ENCODE measurements at places on chromosomes 5 and 9.

DNA sequence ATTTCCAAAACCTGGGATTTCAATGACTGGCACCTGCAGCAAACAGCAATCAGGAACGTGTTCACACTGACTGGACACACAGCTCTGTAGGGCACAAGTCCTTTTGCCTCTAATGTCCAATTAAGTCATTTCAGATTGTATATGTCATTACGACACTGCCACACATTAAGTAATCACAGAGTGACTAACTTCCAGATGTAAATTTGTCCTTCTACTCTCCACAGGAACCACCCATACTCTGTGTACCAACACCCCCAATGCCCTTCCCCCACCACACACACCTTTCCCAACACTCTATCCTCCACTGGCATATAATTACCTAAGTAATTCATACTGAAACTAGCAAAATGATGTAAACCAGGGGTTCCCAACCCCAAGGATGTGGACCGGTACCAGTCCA lies 30.5 kb downstream of the LARS1 start:
- peak; percentile 6 for DNase-seq

DNA sequence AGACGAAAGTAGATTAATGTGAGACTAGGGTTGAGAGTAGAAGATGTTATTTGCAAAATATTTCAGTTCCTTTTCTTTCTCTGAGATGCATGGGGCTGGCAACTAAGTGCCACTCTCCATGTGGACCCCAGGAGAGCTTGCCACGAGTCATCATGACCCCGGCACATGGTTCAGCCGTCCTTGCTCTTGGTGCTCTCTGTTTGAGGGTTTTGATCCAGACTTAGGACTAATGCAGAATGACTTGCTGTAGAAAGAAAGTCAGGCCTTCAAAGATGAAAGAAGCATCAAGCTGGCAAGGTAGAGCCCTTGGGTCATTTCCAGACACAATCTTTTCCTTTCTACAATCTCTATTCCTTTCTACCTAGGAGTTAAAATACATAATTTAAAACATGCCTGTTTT lies 84.7 kb downstream of the RASGRF2 start:
- DNase-seq: no peak

DNA sequence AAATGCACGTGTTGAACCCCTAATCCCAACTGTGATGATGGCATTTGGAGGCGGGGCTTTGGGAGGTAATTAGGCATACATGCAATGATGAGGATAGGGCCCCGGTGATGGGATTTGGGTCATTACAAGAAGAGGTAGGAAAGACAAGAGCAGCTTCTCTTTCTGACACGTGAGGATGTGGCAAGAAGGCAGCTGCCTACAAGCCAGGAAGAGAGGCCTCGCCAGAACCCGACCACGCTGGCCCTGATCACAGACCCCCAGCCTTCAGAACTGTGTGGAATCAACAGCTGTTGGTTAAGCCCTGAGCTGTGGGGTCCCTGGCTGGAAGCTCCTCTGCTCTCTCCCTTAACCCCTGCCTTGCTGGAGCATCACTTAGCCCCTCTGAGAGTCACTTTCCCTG lies 57.5 kb downstream of the COL23A1 start:
- no peak for DNase-seq

GRCh38 chr9:32899761-32900160 lies 101.7 kb downstream of the APTX start:
- DNase-seq: no peak

- no peak for DNase-seq
Observed at GRCh38 chr5:42749020-42749419, 7.6 kb upstream of the CCDC152 start.

GRCh38 chr5:87785554-87786335 lies 373.0 kb upstream of the CCNH start:
- no peak for DNase-seq

GRCh38 chr9:8980496-8981013 lies 1181.0 kb upstream of the DMAC1 start:
- DNase-seq: no peak

DNA sequence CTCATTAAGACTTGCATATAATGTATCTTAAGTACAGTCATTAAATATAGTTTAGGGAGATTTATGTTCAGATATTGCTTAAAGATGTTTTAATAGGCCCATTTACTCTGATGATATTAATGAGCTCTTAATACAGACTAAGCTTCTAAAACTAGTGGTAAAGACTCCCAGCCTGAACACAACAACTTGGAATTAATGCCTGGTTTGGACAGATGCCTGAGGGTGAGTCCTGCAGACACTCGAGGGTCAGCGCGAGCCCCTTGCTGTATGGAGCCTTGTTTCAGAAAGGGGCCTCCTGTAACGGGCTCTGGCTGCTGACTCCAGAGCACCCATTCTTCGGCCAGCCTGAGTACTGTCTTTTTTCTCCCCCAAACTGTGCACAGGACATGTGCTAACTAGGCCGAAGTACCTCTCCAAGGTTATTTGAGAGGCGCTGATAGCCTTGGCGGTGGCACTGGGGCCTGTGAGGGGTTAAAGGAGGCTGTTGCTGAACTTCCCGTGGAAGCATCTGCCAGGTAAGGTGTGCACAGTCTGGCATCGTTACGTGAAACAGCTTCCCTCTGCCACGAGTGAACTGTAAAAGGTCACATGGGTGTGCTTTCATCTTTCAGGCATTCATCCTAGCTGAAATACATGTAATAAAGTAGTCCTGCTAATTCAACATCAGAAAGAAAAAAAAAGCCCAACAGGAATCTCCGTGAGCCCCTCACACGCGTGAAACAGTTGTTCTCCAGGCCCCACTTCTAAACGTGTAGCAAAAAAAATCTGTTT lies 113.4 kb downstream of the MVB12B start:
- DNase-seq: no peak

DNA sequence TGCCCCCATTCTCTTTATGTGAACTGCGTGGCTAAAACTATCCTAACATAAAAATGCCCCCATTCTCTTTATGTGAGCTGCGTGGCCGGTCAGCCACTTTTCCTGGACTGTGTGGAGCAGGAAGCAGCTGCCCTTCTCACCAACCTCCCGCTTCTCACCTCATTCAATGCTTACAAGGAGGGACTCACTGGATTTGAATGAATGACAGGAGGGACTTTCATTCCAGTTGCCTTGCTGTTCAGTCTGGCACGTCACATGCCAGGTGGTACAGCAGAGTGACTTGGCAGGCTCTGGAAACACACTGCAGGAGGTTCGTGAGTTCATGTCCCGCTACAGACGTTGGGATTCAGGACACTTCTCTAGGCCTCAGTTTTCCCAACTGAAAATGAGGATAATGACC lies 60.2 kb upstream of the NFIL3 start:
- no peak for DNase-seq

DNA sequence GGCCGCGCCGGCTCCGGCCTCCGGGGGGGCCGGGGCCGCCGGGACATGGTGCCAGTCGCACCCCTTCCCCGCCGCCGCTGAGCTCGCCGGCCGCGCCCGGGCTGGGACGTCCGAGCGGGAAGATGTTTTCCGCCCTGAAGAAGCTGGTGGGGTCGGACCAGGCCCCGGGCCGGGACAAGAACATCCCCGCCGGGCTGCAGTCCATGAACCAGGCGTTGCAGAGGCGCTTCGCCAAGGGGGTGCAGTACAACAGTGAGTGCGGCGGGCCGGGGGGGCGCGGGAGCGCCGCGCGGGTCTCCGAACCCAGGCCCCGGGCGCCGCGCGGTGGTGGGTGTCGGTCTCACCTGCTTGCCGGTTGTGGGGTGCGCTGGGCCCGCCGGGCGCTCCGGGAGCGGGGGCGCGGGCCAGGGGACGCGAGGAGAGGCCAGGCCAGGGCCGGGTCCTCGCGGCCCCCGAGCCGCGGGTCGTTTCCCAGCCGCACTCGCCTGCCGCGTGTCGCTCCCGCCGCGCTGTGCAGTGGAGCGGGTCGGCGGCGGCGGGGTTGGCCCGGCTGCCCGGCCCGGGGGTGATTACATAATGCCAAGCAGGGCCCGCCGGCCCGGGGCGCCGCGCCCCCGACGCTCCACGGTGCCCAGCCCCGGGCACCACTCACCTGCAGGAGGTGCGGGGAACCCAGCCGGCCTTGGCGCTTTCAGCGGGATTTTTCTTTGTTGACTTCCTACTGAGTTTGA lies 492 bp downstream of the RABL6 start:
- peak; percentile 34 for DNase-seq

DNA sequence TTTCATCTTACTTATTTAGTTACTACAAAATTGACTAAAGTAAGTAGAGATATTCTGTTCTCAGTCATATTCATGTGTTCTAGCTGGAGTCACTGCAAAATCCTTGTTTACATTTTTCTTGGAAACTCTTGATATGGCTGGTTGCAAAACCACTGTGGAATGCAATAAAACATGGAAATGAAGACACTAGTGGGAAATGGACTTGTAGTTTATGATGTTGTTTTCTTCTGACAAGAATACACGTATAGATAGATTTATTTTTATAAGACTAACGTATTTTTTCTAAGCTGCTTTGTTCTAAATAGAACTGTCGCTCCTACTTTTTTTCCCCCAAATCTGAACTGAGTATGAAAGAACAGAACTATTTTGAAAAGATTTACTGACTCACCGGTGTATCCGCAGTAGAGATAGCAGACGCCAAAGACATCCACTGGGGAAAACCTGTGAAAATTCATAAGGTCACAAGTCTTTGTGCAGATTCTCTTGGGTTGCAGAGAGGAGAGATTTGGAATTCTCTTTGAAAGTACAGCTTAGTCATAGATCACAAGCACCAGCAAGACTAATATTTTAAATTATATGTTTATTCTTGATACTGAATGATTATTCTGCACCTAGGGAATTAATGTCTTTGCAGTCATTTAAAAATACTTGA lies 119.6 kb upstream of the TAF11L2 start:
- DNase-seq: no peak

DNA sequence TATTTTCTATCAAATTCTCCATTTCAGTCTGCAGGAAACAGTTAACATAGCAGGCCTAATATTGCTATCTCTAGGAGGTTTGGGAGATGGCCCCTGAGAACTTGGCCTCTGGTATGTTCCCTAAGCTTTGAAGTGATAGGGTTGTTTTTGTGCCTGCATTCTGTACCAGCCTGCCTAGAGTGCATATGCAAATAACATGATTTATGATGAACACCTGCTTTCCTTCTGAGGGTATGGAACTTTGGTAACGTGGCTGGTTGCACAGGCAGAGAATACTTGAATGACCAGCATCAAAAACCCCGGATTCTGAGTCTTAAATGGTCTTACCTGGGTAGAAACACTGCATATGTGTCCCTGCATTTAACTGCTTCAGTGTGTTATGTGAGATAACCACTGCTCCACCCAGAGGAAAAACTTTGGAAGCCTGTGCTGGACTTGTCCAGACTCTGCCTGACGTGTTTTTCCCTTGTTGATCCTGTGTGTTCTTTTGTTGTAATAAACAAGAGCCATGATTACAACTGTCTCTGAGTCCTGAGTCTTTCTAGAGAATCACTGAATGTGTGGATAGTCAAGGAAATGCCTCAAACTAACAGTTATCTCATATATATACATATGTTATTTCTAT lies 111.3 kb upstream of the ABCA1 start:
- DNase-seq: no peak

- DNase-seq: no peak
Observed at GRCh38 chr9:115717298-115717697, 436.3 kb upstream of the PAPPA start.

DNA sequence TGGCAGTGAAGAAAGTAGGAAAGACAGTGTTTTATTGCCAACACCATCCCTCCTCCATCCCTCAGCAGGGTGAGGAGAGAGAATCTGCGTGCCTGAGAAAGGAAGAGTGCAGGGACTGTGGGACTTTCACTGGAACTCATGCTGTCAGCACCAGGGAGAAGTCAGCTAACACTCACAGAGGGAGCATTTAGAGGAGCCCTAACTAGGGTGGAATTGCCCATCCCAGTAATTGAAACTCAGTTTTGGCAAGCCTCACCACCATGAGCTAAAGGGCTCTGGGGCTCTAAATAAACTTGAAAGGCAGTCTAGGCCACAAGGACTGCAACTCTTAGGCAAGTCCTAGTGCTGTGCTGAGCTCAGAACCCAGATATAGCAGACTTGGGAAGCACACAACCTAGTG lies 622.3 kb downstream of the SEMA5A start:
- no peak for DNase-seq
